Aorta (tissue), 5 donors: ENCODE measurements at places on chromosomes 5 and 9.

DNA sequence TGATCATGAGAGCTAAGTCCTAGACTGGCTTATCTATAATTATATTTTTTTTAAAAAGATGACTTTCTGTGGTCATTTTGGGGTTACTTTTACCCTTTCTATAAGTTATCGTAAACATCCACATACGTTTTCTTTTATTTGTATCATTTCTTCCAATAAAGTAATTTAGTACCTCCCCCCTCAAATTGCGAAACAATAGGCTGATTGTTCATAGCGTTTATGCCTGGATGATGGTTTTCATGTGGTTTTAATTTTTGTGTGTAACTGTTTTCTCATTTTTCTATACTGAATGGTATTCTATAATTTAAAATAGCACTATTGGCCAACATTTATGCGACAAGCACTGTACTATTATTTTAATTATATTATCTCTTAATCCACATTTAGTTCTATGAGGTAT is 44.5 kb downstream of the SMC5 start:
- DNase-seq = no peak

- DNase-seq = no peak
These were observed 118.5 kb upstream of the PTPN3 start for GRCh38 chr9:109616571-109617120.

DNA sequence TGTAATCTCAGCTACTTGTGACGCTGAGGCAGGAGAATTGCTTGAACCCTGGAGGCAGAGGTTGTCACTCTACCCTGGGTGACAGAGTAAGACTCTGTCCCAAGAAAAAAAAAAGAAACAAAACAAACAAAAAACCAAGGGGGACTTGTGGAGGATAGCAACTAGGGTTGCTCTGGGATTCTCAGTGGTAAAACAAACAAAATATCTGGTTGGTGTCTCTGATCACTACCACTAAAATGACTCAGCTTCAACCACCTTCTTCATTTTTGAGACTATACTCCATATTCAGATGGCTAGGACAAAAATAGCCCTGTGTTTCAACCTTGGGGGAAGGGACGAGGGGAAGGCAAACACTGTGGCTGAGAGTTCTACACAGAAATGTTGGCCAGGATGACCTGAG is 110.3 kb downstream of the ARRDC3 start:
- DNase-seq = no peak

- no peak for DNase-seq
These were observed 1915.8 kb upstream of the CDH6 start for GRCh38 chr5:29277642-29278041.

DNA sequence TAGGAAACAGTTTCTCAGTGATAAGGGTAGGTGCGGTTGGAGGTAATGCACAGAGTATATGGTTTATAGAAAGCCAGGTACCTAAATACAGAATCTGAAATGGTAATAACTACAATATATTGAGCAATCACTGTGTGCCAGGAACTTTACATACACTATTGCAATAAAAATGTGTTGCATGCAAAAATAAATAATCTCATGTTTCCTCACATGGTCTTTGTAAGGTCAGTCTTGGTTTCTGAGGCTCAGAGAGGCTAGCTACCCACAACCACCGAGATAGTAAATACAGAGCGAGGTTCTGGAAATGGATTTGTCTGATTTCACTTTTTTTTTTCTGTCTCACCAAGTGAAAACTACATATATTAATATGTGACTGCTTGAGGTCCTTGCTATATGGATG is 128.9 kb downstream of the CAMK4 start:
- DNase-seq = no peak

DNA sequence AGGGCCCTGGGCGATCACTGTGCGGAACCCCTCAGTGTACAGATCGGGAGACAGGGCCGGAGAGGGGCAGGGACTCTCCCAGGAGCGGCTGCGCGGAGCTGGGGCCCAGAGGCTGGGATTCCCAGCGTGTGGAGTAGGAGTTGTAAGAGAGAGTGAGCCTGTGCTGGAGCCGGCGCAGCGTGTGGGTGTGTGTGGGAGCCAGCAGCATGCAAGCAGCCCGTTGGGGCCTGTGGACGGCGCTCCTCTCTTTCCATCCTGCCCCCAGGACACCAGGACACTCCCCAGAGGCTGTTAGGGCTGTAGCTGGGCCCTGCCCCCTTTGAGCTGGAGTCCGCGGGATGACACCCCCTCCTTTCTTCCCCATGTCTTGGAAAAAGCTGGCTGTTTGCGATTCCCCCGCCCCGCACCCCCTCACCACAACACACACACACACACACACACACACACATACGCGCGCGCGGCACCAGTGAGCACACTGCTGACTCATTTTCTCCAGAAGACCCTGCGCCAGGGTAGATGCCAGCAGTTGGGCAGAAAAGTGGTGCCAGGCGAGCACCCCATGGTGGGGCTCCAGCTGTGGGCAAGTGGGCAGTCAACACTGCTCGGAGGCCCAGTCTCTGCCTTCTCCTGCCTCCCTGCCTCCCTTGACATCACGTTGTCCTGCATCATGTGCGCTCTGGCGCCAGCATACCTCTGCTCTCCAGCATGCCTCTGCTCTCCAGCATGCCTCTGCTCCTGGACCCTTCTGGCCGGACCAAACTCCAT is 1.5 kb downstream of the COL27A1 start:
- peak; percentile 93 for DNase-seq

- DNase-seq = no peak
These were observed 59.6 kb upstream of the ZNF608 start for GRCh38 chr5:124806026-124806372.

DNA sequence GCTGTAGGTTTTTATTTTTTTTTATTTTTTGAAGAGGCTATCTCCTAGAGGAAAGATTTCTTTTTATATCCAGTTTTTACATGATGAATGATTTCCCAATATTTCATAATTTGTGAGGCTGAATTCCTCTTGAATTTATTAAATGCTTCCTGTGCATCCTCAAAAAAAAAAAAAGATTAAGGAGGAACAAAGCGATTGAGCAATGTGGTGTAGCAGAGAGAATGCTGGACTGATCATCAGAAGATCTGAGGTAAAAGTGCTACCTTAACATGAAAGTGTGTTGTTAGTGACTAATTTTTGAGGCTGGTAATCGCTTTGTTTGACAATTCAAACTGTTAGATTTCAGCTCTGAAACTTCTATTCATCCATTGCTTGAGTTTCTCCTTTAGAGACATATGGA is 125.1 kb downstream of the ESM1 start:
- no peak for DNase-seq

DNA sequence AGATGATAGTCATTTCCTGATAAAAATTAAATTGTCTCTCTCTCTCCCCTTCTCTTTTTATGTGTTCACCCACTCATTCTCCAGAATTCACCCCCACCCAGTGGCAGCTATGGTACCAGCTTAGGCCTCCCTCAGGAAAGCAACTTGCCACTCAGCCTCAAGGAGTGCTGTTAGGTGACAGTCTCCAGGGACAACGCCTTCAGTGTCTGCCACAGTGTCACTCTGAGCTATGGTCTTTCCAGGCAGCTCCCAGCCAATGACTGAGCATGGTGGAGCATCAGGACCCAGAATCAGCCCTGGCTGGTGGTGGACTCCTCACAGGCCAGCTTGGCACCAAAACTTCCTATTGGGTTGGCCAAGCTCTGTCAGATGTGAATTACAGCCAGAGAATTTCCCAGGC is 140.9 kb upstream of the PIK3R1 start:
- DNase-seq = no peak

DNA sequence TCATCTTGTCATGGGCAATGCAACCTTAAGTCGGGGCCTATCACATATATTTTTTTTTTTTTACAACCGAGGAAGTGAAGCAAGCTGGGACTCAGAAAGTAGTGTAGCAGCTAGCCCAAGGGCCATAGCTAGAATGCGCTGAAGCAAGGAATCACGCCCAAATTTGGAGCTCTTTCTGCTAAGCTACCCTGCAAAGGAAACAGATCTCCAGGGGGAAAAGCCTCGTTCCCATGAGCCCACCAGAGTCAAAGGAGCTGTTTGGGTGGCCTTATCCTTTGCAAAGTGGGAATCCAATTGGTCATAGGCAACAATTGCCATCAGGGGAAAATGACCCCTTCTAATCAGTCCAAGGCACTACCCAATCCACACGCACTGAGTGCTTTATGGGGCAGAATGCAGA is 390.4 kb downstream of the EBF1 start:
- no peak for DNase-seq

GRCh38 chr5:42952578-42952974 is 87.5 kb downstream of the ANXA2R start:
- DNase-seq = no peak

DNA sequence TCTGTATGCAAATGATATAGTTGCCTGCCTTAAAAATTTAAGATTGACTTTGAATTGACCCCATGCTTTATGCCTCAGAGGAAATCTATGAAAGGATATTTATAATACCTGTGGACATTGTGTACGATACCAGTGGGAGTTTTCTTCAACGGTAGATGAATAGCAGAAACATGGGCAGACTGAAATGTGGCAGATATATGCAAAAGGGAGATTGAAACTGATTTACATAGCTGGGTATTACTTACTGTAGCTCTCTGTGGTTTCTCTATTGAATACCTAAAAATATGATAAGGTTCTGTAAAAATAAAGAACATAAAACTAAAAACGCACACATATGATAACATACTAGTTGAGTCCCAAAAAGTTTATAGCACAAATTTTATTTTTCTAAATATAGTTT is 345.2 kb upstream of the PCSK5 start:
- DNase-seq = no peak

DNA sequence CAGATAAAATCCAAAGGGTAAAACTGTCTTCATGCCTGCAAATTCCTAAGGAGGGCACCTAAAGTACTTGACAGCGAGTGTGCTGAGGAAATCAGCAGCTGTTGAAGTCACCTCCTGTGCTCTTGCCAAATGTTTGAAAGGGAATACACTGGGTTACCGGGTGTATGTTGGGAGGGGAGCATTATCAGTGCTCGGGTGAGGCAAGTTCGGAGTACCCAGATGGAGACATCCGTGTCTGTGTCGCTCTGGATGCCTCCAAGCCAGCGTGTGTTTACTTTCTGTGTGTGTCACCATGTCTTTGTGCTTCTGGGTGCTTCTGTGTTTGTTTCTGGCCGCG is 727 bp upstream of the ADRB2 start:
- DNase-seq = no peak

- no peak for DNase-seq
These were observed 199.7 kb downstream of the BNC2 start for GRCh38 chr9:16670791-16671190.

DNA sequence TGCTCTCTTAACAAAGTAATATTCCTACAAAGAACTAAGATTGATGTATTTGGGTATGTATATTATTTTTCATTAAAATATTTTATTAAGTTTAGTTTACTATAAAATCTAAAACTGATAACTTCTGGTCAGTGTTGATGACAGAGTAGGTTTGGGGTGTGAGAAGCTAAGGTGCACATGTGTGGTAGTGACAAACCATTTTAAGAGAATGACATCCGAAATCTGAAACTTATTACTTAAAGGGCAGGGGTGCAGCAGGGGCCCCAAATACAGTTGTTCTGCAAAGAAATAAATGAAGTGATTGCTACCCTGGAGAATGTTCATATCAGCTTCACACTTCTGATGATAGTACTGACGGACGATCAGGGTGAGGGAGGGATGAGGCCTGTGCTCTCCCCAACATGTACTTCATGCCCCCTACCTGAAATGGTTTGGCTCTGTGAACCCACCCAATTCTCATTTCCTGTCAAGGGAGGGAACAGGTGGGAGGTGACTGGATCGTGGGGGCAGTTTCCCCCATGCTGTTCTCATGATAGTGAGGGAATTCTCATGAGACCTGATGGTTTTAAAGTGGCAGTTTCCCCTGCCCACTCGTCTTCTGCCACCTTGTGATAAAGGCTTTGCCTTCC is 125.3 kb upstream of the RFX3 start:
- no peak for DNase-seq

DNA sequence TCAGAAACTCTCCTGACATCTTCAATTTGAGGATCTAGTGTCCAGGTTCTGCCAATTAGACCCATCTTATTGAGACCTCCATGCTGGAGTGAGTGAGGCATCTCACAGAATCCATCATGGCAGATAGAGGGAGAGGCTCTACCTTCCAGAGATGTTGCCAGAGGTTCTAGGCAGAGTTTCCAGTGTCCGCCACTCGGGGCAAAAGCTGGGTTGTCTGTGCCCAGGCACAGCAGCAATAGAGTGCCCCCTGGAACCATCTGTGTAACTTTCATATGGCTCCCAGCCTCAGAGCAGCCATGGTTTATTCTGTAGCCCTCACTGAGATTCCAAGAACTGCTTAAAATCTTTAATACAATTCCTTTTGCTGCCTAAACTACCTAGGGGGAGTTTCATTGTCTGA is 16.6 kb upstream of the CCDC112 start:
- DNase-seq = no peak

DNA sequence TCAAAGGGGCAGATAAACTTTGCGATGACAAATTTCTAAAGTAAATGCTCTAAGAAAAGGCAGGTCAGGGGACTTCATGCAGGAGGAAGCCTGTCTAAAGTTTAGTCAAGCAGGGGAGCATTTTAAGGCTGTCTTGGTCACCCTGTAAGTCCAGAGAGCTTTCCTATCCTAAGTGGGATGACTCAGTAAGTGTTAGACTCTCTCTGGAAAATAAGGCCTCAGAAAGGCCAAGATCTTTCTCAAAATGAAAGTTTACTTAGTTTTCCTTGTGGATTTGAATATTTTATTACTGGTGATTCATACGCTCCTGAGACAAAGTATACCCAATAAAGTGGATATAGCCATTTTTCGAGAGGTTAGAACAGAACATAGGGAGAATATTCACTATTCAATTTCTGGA is 806.9 kb upstream of the CDH9 start:
- DNase-seq = no peak

- no peak for DNase-seq
These were observed 207.9 kb upstream of the EFNA5 start for GRCh38 chr5:107878661-107879060.

DNA sequence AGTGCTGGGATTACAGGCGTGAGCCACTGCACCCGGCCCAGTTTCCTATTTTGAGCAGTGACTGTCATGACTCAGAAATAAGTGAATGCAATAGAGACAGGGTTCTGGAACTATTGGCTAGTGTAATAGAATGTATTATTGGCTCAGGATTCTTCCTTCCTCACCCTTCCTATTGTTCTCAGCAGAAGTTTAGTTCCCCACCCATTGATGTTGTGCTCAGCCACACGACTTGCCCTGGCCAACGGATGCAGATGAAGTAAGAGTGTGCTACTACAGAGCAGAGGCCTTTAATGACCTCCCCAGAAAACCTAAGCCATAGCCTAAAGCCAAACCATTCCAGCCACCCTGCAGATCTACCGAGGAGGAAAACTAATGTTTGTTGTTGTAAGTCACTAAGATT is 287.9 kb downstream of the AGTPBP1 start:
- no peak for DNase-seq

GRCh38 chr9:37752642-37753488 is 740 bp upstream of the TRMT10B start:
- DNase-seq = no peak

DNA sequence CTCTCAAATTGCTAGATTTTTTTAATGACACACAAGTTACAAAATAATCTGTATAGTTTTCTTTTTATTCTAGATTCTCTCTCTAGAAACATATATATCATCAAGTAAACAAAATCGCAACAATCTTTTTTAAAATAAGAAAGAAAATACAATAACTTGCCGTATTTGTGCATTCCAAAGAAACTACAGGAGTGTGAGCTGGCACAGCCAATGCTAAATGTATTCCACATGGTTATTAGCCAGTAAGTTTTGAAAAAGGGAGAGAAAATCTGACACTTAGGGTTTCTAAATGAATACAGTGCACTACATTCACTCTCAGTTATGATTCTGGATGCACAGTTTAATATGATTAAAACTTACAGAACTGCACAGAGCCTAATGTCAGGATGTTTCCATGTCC is 117.9 kb downstream of the BNC2 start:
- DNase-seq = no peak

- no peak for DNase-seq
These were observed 493.5 kb upstream of the WWC1 start for GRCh38 chr5:167797933-167798332.
